ENCODE measurements at places on chromosomes 1 and 21.

- DNase-seq = no peak
These were observed 338 bp upstream of the TOR1AIP1 start for GRCh38 chr1:179881642-179882252.

GRCh38 chr1:9900142-9901043 is 9.7 kb downstream of the CTNNBIP1 start:
- no peak for DNase-seq

GRCh38 chr1:205273551-205273982 is 45.8 kb downstream of the TMCC2 start:
- DNase-seq = peak; percentile 87

- no peak for DNase-seq
These were observed 222.7 kb downstream of the PTPRU start for GRCh38 chr1:29458737-29459619.

- DNase-seq = no peak
These were observed 386.5 kb upstream of the ST6GALNAC5 start for GRCh38 chr1:76480827-76481226.

DNA sequence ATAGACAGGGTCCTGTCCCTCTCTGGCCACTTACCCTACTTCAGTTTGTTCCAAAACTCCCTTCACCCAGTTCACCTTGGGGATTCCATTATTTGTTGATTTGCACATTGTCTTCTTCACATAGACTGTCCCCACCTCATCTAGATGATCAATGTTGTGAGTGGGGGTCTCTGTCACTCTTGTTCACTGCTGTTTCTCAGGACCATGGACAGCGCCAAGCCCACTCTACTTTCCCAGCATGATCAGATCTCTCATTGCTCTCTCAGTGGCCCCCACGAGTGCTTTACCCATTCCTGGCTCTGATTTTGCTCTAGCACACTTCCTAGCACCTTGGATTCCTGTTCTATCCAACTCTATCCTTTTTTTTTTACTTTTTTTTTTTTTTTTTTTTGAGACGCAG is 45.4 kb upstream of the IGSF21 start:
- no peak for DNase-seq

DNA sequence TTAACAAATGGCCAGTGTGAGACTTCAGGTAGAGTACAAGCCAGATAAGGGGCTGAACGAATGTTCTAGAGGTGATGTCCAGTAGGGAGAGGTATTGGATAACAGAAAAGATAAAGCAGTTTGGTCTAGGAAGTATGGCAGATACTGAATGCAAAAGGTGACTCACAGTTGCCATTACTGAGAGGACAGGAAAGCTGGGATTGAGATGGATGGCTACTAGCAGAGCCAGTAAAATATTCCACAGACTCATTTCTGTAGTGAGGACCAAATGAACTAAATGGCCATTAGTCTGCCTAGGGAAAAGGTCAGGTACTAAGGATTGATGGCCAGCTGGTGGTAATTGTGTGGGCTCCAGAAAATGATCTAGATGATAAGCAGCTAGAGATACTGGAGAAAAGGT is 11.5 kb downstream of the MACO1 start:
- DNase-seq = no peak

- no peak for DNase-seq
These were observed 63.7 kb downstream of the MRPL37 start for GRCh38 chr1:54263601-54264226.

DNA sequence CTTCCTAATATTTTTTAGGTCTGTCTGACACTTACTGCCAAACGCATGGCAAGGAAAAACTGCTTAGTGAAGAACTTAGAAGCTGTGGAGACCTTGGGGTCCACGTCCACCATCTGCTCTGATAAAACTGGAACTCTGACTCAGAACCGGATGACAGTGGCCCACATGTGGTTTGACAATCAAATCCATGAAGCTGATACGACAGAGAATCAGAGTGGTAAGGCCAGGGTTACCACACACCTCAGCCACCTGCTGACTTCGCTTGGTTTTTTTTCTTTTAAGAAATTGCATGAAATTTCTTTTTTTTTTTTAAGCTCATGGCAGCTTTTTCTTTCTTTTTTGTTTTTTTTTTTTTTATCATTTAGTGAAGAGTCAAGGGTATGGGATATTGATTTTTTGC is 17.2 kb downstream of the ATP1A1 start:
- DNase-seq = no peak

- DNase-seq = no peak
These were observed 237.5 kb downstream of the HMCN1 start for GRCh38 chr1:185971688-185972087.

GRCh38 chr1:242239398-242239797 is 240.5 kb upstream of the MAP1LC3C start:
- DNase-seq = no peak

DNA sequence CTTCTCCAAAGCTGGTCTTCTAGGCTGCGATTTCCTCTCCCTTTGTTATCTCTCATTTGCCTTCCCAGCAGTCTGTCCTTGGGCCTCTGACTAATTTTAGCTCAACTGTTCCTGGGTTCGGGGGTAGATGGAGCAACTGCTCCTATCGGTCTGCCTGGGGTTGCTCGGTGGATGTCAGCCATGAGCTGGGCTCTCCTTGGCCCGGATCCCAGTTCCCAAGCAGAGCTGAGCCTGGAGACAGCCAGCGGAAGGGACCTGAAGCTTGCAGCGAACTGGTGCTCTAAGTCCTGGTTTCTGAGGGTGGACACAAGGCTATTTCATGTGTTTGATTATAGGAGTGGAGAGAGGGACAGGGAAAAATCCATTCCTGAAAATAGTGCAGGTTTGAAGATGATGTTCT is 423.0 kb downstream of the RPS6KC1 start:
- no peak for DNase-seq

- no peak for DNase-seq
These were observed 53.1 kb downstream of the S100B start for GRCh38 chr21:46551636-46552241.

DNA sequence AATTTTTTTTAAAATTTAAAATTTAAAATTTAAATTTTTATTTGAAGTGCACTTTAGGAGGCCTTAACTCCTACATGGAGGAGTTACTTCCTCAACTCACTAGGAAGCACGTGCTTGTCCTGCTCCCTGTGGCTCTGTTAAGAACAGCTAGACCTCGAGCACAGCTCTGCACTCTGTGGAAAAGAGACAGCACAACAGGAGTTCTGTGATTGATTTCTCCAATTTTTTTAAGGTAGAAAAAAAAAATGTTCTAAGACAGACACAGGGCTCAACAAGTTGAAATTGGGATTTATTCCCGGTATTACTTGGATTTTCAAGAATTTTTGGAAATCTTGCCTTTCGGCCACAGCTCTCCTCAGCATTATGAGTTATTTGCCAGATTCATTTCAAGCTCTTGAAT is 356.6 kb upstream of the LYPLAL1 start:
- no peak for DNase-seq

DNA sequence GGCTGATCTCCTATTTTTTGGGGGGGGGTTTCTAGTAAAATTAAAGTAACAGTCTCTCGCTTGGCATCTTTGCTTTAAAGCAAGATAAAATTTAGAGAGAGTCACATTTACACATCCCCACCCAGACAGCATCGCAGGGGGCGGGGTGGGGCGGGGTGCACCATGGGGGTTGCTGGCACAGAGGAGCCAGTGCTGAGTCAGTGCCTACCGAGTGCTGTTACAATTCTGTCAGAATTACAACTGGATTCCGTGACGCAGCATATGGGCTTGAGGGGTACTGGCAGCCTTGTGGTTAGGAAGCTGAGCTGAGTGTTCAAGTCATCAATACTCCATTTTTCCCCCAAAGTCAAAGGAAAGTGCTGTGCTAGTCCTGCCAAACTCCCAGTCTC is 175.9 kb downstream of the PRDM16 start:
- DNase-seq = no peak

DNA sequence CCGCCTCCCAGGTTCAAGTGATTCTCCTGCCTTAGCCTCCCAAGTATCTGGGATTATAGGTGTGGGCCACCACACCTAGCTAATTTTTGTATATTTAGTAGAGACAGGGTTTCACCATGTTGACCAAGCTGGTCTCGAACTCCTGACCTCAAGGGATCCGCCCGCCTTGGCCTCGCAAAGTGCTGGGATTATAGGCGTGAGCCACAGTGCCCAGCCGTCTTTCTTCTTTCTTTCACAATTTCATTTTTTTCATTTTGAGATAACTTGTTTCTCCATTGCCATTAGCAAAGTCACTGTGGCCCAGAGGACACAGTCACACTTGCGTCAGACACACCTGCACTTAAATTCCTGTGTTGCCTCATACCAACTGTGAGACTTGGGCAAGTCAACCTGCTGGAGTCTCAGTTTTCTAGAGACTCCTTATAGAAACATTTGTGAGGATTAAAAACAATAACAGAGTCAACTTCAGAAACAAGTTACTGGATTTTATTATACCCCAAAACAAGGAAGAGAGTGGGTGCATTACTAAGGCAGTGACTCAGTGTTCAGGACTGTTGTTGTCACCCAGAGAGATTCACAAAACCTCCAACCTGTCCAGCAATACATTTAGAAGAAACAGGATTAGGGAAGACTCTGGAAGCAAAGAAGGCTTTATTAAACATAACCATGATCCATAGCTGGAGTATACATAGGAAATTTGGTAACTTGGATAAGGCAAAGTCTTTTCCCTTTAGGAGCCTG is 2.6 kb downstream of the TEDDM1 start:
- DNase-seq = no peak

GRCh38 chr1:111481387-111482221 is 7.8 kb downstream of the C1orf162 start:
- peak; percentile 43 for DNase-seq

DNA sequence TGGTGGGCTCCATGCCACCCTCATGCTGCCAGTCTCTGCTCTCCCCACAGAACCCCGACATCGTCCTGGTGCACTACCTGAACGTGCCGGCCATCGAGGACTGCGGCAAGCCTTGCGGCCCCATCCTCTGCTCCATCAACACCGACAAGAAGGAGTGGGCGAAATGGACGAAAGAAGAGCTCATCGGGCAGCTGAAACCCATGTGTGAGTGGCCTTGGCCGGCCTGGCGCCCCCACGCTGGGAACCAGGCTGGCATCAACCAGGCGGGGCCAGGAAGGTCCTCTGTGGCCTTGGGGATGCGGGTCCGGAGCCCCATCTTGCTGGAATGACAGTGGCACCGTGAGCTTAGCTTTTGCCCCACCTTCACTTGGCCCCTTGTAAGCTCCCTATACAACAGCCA is 130.7 kb upstream of the VAMP3 start:
- no peak for DNase-seq

- no peak for DNase-seq
These were observed 57.0 kb downstream of the YARS1 start for GRCh38 chr1:32759997-32760623.

All from GM12892 (cell line).